Stimulated activated CD8-positive, alpha-beta memory T cell treated with anti-CD3 and anti-CD28 coated beads, Interleukin-15, amount 100 ng/mL, for 4 hours (primary cell): ENCODE measurements at places on chromosomes 16 and 17.

GRCh38 chr16:72092832-72093447, 480 bp downstream of the TXNL4B start:
- no peak for DNase-seq

DNA sequence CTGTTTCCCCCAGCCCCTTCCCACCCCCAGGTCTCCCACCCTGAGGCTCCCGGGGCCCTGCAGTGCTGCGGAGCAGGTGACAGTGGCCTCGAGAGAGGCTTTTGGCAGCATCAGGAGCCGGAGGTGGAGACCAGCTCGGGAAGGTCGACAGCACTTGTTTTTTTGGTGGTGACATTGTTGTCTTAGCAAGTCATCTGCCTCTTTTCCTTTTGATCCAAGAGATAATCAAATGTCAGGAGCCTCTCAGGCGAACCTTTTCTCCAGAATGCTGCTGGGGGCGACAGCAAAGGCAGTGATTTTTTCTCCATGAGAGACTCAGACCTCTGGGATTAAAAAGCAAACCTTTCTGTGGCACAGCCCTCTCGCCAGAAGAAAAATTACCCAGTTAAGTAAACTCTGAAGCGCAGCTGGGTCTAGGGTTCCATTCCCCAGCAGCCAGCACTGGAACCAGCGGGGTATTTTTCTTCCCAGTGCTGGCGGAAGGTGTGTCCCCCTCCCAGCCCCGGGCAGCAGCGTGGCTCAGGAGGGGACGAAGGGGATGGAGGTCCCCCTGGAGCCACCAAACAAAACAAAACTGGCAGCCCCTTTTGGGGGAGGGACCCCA, 37.2 kb downstream of the GRIN2C start:
- no peak for DNase-seq

- DNase-seq = no peak
Observed at GRCh38 chr17:44314869-44315661, 6.7 kb downstream of the RUNDC3A start.

- no peak for DNase-seq
Observed at GRCh38 chr17:1562176-1562643, 382 bp downstream of the PITPNA start.

DNA sequence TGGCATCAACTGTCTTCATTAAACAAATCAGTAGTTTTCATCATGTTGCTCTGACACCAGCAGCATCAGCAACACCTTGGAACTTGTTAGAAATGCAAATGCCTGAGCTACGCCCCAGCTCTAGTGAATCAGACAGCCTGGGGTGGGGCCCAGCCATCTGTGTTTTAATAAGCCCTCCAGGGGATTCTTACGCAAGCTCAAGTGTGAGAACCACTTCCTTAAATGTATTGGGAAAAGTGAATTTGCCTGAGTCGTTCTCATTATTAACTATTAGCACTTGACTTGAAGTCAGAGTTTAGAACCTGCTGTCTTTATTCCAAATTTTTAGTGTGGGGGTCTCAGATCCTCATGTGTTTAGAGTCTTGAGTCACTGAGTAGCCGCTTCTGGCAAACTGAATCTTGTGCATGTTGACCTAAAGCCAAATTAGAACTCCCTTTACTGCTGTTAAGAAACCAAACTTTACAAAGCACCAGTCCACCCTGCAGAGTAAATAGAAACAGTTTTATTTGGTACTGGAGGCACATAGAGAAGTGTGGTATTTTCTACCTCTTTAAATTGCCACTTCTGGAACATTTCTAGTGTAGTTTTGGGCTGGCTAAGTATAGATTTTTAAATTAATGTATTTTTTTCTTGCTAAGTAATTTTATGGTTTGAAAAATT, 137.4 kb upstream of the COX10 start:
- DNase-seq = no peak

- DNase-seq = no peak
Observed at GRCh38 chr17:76427501-76428231, 25.3 kb downstream of the UBE2O start.

DNA sequence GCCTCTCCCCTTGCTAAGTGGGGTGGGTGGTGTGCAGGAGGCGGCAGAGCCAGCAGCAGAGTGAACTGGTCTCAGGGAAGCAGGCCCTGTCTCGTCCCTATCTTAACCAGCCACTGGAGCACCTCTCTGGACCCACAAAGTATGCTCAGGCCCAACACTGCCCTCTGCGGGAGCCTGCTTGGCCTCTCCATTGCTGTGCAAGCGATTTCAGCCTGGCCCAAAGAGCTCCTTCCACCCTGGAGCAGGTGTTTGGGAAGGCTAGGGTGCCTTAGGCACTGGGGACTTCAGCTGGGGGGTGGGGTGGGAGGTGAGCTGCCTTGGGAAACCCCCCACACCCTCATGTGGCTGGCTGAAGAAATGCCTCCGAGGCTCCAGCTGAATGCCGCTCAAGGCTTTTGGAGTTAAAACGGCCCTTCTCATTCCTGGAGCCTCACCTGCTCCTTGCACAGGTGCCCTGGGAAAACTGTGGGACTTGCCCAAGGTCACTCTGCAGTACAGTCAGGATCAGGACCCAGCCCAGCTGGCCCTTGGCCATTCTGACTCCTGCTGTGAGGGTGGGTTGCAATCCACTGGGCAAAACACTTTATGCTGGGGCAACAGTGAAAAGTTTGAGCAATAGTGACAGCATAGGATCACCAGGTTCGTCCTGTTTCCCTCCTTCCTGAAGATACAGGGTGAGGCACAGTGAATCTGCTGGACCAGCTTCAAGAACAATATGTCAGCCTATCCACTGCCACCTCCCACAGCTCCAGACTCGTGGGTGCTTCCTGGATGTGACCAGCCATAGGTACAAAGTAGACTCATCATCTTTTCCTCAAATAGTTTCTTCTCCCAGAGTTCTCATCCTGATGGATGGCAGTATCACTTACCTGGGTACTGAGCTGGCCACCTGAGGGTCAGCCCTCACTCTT, 5.9 kb upstream of the UBE2O start:
- no peak for DNase-seq

GRCh38 chr16:47928008-47928407, 227.8 kb downstream of the ABCC12 start:
- no peak for DNase-seq

GRCh38 chr17:2084766-2085647, 30.1 kb downstream of the HIC1 start:
- DNase-seq = no peak

GRCh38 chr16:3098459-3099394, at the start of gene ZSCAN10:
Gene ZSCAN10 (minus strand): TSS chr16:3099294. CDS start chr16:3092937, 6,357 bp downstream.
- no peak for DNase-seq

DNA sequence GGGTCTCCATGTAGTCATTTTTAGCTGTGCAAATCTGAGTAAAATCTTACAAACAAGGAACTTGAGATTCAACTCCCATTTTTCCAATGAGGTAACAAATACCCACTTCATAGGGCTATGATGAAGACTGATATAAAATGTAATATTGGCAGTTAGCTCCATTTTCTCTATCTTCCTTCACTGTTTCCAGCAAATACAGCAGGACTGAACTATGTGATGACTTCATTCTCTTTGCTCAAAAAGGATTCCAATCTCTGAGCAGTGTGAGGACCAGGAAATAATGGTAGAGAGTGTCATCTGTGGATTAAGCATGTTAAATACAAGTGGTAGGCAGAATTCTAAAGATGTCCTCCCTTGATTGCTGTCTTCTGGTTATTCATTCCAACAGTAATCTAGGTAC, 18.3 kb downstream of the RND2 start:
- no peak for DNase-seq

- no peak for DNase-seq
Observed at GRCh38 chr17:35948092-35948491, 4.6 kb upstream of the LYZL6 start.

DNA sequence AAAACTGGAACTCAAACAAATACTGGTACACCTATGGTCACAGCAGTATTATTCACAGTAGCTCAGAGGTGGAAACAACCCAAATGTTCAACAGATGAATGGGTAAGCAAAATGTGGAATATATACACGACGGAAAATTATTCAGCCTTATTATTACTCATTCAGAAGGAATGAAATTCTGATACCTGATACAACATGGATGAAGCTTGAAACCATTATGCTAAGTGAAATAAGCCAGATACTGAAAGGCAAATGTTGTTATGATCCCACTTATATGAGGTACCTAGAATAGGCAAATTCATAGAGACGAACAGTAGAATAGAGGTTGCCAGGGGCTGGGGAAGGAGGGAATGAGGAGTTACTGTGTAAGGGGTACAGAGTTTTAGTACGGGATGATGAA, 27.1 kb upstream of the MYLK3 start:
- no peak for DNase-seq

- DNase-seq = no peak
Observed at GRCh38 chr16:20894388-20894787, 5.8 kb downstream of the DCUN1D3 start.

GRCh38 chr17:1087381-1088241, 90.7 kb downstream of the TIMM22 start:
- no peak for DNase-seq

GRCh38 chr17:51608251-51608933, 348.0 kb downstream of the UTP18 start:
- DNase-seq = no peak

DNA sequence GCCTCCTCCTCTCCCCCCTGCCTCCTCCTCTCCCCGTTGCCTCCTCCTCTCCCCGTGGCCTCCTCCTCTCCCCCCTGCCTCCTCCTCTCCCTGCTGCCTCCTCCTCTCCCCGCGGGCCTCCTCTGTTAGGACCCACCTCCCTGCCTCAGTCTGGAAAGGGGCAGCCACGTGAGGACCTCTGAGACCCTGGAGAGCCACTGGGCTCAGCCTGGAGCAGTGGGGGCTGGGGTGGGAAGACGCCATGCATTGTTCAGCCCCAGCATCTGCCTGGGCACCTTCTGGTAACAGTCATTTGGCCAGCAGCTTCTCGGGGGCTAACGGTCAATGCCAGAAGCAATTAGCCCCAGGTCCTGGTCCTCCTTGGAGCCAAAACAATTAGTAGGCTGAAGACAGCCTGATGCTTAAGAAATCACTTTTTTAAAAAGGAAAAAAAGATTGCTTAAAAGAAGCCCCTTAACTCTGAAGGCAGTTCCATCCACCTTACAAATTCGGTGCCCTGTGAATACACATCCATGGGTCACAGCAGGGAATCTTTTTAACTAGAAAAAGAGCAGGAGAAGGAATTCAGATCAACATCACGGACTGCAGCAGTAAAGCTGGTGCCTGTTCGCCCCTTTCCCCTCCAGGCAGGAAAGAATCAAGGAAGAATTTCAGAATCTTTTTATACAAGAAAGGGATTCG, 29.8 kb downstream of the NXN start:
- DNase-seq = no peak

DNA sequence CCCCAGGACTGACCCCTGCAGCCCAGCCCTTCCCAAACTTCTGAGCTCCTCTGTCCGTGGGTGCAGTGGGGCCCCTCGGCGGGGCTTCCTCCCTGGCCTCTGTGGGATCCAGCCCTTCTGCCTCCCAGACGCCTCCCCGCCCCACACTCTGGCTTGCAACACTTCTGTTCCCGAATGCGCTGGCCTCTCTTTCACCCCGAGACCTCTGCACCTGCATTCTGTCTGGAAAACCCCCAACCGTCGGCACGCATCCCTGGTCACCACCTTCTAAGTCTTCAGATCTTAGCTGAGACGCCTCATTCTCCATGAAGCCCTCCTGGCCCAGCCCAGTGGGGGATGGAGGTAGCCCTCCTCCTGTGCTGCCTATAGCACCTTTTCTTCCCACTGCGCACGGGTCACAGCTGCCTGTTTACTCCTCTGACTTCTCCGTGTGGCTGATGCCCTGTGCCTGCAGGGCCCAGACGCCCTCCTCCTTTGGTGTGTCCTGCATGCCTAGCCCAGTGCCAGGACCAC, 26.4 kb downstream of the TMEM235 start:
- DNase-seq = no peak
